ENCODE measurements at places on chromosomes 6 and 20.

- DNase-seq, result peak; percentile 27
Measured at GRCh38 chr20:17570347-17571152, 675 bp downstream of the DSTN start.

DNA sequence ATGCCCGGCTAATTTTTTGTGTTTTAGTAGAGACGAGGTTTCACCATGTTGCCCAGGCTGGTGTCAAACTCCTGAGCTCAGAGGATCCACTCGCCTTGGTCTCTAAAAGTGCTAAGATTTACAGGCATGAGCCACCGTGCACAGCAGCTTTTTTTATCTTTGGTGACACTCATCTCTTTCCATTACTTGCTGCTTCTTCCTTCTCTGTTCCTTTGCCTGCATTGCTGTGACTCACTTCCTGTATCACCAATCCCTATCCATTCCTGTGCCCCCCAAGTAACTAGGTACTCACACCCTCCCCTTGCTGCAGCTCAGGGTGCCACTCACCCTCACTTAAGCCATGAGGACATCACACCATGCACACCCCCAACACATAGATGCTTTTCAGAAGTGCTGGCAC, 24.6 kb downstream of the KHDC1L start:
- DNase-seq, result no peak

GRCh38 chr20:61635721-61636455, 383.8 kb downstream of the CDH4 start:
- no peak for DNase-seq

DNA sequence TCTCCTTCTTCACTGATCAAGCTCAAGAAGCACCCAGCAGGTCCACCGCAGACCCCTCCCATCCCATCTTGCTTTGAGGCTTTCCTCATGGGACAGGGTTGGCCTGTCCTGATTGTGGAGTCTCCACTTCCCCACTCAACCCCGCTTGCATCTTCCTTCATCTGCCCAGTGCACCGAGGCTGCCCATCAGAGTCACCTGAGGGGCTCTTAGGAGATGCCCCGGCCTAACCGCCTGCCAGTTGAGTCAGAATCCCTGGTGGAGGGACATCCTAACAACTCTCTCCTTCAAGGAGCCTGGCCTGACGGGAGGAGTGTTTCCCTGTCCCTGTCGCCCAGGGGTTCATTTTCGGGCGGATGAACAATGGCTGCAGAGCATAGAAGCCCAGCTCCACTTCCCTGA, 46.1 kb downstream of the RBM38 start:
- no peak for DNase-seq

DNA sequence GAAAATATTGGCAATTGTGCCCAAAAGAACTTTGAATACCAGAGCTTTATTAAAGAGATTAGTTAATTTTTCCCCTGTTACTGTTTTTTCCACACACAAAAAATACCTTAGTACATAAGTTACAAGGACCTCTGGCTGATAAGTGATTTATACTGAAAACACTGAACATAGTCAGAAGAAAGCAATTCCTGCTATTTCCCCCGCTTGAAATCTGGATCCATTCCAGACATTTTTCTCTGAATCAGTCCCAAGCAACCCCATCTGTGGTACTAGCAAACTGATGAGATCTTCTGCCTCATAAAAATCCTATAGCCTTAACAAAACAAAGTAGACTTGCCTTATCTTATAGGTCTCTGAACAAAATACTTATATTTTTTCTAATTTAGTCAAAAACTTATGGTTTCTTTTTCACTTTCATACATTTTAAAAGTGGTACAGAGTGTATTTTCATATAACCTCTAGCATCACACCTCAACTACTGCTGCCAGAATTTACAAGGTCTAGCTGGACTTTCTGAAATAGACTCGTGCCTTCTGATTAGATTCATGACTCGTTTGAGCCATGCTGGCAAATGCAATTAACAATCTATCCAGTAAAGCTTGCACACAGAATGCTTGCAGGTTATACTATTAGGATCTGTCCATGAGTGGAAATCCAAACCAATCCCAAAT, 111.9 kb downstream of the TBX18 start:
- DNase-seq, result no peak

DNA sequence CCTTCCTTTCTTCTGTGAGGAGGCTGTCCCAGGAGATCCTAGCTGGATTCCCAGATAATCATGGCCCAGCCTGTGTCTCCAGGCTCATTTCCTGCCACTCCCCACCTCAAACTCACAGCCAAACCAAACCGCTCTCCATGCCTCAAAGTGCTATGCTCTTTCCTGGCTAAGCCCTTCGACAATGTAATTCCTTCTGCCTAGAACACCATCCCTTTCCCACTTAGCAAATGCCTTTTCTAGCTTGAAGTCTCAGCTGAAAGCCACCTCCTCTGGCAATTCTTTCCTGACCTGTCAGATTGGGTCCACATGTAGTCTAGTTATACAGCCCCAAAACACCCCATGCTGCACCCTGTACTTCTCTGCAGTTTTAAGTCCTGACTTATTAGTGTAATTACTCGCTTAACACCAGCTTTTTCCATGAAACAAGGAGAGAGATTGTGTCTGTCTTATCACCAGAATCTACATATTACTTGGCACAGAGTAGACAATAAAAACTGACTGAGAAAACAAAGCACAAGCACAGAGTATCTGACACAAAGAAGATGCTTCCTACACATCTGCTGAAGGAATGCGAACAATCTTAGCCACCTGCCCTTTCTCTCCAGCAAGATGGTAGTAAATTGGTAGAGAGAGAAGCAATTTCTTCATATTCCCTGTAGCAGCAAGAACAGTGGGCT, 5.4 kb downstream of the TRIM26 start:
- DNase-seq, result no peak

GRCh38 chr20:12098421-12098820, 180.7 kb downstream of the BTBD3 start:
- DNase-seq, result no peak

DNA sequence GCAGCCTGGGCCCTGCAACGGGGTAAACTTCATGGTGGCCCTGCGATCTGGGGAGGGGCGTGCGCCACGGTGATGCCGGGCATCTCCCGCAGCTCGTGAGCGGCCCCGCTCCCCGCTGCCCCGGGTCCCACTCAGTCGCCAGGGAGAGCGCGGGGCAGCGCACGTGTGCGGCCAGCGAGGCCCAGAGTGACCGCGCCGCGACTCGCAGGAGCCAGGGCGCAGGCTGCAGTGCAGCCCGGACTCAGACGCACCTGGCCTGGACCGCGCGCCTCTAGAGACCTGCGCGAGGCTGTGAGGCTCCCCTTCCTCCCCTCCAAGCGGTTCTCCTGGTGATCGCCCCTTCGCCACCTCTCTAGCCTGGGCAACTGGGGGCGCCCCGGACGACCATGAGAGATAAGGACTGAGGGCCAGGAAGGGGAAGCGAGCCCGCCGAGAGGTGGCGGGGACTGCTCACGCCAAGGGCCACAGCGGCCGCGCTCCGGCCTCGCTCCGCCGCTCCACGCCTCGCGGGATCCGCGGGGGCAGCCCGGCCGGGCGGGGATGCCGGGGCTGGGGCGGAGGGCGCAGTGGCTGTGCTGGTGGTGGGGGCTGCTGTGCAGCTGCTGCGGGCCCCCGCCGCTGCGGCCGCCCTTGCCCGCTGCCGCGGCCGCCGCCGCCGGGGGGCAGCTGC, 652 bp downstream of the BMP6 start:
- no peak for DNase-seq

DNA sequence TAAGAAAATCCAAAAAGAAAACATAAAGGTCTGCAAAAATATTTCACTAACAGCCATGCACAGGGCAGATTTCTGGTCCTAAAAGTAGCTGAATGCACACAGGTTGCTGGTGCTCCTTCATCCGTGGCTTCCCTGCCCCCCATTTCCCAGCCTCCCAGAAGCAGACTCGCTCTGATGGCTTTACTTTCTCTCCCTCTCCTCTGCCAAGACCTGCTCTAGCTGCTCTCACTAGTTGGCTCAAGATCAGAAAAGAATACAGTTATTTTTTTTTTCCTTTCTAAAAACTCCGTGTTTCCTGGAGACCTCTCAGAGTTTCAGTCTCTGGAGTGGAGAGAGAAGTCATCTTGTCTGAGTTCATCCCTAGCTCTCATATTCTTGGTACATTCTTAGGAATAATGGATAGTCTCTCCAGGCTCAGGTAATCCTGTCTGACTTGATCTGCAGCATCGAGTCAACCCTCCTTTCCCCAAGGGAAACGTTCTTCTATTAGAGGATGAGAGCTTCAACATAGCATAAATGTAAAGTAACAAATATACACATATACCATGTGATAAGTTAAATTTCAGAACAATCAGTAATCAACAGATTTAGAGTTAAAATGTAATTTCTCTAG, 214.2 kb downstream of the TBC1D7 start:
- no peak for DNase-seq

- no peak for DNase-seq
Measured at GRCh38 chr6:111996144-111996865, 57.6 kb upstream of the CCN6 start.

DNA sequence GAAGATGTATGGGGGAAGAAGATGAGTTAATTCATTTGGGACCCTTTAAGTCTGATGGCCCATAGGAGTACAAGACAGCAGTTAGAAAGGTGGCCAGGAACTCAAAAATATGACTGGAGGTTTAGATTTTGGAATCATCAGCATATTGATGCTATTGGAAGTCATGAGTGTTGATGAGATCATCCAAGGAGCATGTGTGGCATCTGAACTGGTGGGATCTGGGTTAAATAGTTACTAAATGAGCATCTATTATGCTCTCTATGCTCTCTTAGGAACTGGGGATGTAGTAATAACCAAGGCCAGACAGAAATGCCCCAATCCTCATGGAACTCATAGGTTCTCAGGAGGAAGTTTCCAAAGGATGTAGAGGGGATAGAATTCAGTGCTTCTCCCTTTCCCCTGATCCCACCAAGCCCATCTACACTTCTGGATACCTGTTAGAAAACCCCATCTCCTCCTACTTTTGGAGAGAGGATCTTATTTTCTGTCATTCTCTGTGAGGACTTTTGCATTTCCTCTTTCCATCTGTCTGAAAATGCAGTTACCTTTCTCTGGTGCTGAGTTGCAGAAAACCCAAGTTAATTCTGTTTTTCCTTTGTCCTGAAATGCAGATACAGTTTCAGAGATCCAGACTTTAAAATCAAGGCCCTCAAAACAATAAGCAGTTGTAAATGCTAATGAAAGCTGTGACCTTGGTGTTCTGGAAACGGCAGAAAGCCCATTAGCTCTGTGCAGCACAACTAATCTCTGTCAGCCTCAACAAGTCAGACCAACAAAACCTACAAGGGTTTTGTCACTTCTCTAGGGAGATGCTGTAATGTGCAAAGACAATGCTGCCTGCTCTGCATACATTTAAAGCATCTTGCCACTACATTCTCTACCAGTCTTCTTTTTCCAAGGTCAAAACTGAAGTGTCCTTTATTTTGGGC, 65.8 kb downstream of the TBC1D7 start:
- no peak for DNase-seq

GRCh38 chr6:83978324-83978734, 55.2 kb upstream of the MRAP2 start:
- DNase-seq, result no peak

- DNase-seq, result no peak
Measured at GRCh38 chr6:149482545-149483333, 2.1 kb downstream of the ZC3H12D start.

DNA sequence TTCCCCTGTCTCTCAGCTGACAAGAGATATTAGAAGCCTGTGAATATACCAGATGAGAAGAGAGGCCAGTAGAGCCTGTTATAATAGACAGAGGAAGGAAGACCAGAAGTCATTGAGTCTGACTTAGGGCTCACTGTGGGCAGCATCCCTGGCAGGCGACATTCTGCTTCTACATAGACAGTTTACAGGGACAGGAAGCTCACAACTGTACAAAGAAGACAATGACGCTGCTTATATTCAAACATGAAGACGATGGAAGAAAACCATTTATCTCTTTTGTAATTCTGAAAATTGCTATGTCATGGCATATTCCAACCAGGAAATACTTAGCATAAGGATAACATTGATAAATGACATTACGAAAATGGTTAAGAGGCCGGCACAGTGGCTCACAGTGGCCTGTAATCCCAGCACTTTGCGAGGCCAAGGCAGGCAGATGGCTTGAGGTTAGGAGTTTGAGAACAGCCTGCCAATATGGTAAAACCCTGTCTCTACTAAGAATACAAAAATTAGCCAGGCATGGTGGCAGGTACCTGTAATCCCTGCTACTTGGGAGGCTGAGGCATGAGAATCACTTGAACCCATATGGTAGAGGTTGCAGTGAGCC, 170.9 kb downstream of the UBE3D start:
- DNase-seq, result no peak

GRCh38 chr20:38133680-38134426, 31.2 kb downstream of the TGM2 start:
- DNase-seq, result no peak

- no peak for DNase-seq
Measured at GRCh38 chr6:149467265-149467664, 17.5 kb downstream of the ZC3H12D start.

GRCh38 chr6:157498817-157499216, 117.8 kb downstream of the ZDHHC14 start:
- no peak for DNase-seq

DNA sequence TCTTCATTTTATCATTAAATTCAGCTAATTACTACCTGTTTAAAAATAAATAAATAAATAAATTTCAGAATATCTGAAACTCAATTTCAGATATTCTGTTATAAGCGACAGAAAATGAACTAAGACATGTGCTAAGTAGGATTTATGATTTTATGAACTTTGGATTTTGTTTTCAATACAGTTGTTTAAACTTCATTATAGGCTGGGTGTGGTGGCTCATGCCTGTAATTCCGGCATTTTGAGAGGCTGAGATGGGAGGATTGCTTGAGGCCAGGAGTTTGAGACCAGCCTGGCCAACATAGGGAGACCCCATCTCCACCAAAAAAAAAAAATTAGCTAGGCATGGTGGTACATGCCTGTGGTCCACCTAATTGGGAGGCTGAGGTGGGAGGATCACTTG, 36.0 kb downstream of the AFG1L start:
- no peak for DNase-seq

DNA sequence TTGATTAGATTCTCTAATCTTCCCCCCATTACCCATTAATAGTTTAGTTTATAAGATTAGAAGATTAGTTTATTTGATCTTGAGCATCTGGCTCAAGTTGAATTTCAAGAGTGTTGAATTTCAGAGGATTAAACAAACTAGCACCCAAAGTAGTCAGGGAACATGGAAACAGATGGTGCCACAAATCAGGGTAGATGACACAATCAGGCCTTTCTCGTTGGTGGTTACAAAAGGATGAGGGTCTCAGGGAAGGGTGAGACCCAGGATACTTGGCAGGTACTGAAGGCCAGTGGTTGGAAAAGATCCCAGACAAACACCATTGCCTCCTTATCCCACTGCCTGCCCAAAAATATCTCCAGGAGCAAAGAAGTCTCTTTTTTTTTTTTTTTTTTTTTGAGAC, 29.5 kb upstream of the ADGRF1 start:
- DNase-seq, result no peak

DNA sequence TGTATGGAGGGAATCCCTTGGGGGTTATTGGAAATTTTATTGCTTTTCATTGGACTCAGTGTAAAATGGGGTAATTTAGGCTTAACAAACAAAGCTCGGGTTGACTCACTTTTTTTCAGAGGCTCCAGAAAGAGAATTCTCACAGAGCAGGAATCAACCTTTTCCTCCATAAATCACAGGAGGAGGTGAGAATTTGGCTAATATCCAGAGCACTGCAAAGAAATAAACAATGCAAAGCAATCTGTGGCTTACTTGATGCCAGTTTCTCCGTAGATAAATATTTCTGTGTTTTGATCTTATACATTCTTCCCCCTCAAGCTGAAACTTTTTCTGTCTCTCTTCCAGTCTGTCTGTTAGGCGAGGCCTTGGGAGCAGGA, 176.6 kb downstream of the TSHZ2 start:
- no peak for DNase-seq

GRCh38 chr6:108260126-108260808, 573 bp downstream of the SNX3 start:
- DNase-seq, result peak; percentile 10

GRCh38 chr6:30942338-30943060, 1.7 kb downstream of the MUCL3 start:
- no peak for DNase-seq
